SW 1271 (cell line): ENCODE measurements at places on chromosomes 16 and 17.
A peak's percentile ranks its signal among the peaks of the same experiment; 100 is the strongest.

DNA sequence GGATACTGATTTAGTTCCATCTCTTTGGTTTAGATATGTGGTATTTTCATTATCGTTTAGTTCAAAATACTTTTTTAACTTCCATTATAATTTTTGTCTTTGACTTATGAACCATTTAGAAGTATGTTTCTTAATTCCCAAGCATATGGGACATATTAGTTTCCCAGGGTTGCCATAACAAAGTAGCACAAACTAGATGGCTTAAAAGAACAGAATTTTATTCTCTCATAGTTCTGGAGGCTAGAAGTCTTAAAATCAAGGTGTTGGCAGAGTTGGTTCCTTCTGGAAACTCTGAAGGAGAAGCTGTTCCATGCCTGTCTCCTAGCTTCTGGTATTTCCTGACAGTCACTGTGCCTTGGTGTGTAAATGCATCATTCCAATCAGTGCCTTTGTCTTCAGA lies 291.5 kb upstream of the AXIN2 start:
- DNase-seq: no peak

DNA sequence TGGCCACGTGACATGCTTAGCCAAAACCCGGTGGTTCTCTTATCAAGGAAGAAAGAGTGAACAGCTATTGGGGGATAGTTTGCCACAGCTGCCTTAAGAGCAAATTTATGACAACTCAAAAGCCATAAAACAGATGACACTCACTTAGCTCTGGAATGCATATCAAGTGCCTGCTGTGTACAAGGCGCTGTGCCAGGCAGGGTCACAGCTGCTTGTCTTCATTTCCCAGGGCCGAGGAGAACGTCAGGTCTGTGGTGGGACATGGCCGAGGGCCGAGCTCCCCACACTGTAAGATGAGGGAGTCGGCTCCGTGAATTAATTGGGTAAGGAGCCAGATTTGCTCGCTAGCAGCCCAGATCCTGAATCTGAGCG lies 14.0 kb downstream of the EEF2K start:
- no peak for DNase-seq

- no peak for DNase-seq
Observed at GRCh38 chr17:48612456-48612853, 1.6 kb upstream of the HOXB7 start.

- no peak for DNase-seq
Observed at GRCh38 chr17:78899361-78900260, 3.4 kb downstream of the CEP295NL start.

DNA sequence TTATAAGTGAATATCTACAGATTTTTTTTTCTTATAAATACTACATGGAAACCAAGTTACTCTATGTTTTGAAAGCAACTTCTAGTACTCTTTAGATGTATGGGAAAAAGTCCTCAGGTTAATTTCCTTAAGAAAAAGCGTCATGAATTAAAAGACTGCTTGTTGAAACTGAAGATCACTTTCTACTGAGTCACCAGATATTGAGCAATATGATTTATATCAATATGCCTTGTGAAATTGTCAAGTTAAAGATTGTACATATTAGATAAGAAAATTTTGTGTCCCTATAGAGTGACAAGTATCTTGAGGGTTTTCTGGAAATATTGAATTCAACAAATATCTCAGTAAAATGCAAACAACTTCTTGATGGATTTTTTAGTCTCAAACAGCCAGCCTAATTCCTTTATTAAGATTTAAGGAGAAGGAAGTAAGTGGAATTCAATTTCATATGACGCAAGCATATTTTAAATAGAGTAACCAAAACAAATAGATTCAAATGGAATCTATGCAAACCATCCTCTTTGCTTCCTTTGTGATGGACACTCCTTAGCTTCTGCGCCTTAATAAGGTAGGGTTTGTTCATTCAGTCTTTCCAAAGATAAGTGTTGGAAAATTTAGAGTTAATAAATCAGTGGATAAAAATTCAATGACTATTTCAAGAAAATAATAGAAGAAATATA lies 16.6 kb downstream of the KRT12 start:
- no peak for DNase-seq

DNA sequence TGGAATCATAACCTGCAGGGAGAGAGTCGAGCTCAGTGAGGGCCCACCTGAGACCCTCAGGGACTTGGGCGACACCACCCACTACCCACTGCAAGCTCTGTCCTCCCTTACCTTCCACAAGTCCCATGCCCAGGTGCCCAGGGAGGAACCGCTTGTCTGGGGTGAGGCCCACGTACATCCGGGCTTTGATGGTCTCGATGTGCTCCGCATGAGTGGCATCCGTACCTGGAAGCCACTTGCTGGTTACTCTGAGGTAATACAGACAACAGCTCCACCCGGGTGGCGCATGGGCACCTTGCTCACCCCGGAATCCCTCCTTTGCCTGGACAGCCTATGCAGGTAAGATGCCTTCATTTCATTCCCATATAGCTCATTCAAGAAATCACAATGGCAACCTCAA lies 24.8 kb downstream of the MIEF2 start:
- no peak for DNase-seq

- peak; percentile 42 for DNase-seq
Observed at GRCh38 chr17:57085448-57086068, 512 bp downstream of the AKAP1 start.

DNA sequence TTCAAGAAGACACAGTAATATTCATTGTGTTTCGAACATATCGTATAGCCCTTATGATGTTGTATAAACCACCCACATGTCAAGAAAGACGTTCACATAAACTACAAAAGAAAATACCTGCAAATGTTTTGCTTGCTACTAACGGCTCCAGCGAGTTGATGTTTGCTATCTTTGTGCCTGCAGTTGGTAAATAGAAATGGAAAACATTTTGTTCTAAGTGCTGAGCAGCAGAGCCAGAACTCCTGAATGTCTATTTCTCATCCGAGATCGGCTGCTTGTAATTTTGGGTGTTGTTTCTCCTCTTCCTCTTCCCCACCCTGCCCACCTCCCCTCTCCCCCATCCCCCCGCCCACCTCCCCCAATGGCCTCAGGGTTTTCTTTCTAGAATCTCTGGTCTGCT lies 5.0 kb downstream of the SYT17 start:
- no peak for DNase-seq

DNA sequence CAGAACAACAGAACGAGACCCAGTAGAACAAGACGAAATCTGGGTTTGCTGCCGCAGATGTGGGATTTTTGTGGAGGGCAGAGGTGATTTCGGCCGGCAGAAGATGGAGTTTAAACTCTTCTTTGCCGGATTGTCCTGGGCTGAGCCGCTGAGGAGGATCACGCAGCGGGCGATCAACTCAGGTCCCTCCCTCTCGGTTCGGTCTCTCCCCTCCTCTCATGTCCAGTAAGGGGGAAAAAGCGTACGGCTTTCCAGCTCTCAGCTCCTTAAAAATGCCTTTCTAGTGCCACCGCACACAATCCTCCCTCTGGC lies 2.5 kb downstream of the PHF12 start:
- no peak for DNase-seq

- no peak for DNase-seq
Observed at GRCh38 chr17:10799407-10799806, 4.5 kb downstream of the TMEM238L start.

- no peak for DNase-seq
Observed at GRCh38 chr16:89973235-89973634, 24.7 kb downstream of the DEF8 start.

- no peak for DNase-seq
Observed at GRCh38 chr17:79420318-79421243, 190.3 kb downstream of the RBFOX3 start.

GRCh38 chr16:9772526-9773225 lies 409.6 kb downstream of the GRIN2A start:
- no peak for DNase-seq

GRCh38 chr17:40547079-40547784 lies 18.0 kb downstream of the CCR7 start:
- no peak for DNase-seq

DNA sequence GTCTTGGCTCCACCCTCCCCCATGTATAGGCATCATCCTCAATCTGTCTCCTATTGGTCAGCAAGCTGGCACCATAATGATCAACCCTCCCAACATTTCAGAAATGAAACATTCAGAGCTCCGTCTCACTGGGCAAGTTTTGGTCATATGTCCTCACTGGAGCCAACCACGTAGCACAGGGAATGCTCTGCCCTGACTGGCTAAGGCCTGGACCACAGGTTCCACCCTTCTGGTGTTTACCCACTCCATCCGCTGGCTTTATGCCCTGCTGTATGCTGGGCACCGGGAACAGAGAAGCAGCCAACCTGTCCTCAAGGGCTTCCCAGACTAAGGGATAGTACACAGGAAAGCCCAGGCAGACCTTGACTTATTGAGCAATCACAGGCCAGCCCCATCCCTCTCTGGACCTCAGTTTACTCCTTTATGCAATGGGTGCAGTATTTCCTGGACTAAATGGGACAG lies 20.5 kb downstream of the MYO15A start:
- peak; percentile 18 for DNase-seq

DNA sequence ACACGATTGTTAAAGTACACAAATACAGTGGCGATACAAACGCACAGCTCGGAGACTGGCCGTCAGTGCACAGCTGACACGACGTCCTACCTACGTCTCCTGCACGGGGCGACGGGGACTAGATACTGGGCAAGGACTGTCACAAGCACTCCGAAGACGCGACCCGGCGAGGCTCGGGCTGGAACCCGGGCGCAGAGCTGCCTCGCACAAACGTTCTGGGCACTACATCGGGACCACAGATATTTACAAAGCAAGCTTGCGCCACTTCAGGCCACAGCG lies 13.8 kb downstream of the SLC16A3 start:
- no peak for DNase-seq

DNA sequence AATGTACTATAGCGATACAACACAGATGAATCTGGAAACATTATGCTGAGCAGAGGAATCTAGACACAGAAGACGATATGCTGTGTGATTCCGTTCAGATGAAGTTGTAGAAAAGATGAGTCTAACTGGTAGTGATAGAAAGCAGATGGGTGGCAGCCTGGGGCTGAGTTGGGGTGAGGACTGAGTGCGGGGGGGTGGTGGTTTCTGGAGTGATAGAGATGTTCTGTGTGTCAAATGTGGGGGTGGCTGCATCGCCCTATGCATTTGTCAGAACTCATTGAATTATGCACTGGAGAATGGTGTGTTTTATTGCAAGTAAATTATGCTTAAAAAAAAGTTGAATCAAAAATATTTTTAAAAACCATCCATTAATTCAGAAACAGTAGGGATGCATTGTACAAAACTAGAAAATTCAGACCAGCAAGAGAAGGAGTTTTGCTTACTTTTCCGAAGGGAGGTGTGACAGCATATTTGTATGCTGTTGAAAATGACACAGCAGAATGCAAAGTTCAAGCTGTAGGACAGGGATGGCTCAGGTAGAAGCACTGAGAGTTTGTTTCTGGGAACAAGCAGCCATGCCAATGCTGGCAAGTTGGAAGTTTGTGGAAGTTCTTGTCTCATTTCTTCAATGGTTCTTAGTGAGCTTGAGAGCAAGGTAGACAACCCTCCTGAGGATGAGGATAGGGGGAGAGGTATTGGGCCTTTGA lies 13.0 kb upstream of the DRG2 start:
- DNase-seq: no peak

GRCh38 chr16:49640581-49640980 lies 215.3 kb downstream of the ZNF423 start:
- DNase-seq: no peak

- DNase-seq: no peak
Observed at GRCh38 chr17:3535253-3535995, 22.2 kb downstream of the TRPV3 start.

DNA sequence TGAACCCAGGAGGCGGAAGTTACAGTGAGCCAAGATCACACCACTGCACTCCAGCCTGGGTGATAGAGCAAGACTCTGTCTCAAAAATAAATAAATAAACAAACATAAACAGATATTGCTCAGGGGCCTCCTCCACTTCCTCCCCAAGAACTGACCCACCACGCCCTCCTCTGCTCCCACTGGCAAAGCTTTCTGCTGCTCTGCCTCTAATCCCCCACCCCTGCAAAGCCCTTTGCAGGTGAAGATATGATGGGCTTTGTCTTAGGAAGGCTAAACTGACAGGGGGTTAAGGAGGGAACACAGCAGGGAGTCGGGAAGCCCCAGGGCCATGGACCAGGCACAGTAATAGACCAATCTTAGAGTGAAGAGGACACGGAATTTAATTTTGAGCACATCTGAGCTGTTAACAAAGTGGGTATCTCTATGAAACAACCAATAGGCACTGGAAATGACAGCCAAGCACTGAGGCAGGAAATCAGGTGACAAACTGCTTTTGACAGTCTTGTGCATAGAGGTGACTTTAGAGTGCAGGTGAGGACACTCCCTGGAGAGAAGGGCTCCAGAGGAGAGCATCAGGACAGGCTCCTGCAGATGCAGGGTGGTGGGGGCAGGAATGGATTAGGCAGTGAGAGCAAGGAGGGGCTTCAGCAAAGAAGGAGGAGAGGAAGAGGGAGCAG lies 6.4 kb upstream of the CD300LD start:
- DNase-seq: no peak

GRCh38 chr17:8890671-8891070 lies 23.2 kb upstream of the PIK3R6 start:
- no peak for DNase-seq

DNA sequence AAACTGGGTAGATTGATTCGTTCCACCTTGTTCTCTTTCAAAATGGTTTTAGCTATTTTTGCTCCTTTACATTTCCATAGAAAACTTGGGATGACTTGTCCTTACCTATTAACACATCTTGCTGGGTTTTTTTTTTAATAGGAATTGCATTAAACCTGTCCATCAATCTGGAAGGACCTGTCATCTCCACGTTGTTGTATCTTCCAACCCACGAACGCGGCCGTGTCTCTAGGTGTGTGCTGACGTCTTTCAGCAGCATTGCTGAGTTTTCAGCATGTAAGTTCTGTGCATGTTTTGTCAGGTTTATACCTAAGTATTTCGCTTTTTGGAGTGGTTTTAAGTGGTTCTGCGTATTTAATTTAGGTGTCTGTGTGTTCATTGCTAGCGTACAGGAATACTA lies 60.4 kb upstream of the GNG13 start:
- DNase-seq: no peak

DNA sequence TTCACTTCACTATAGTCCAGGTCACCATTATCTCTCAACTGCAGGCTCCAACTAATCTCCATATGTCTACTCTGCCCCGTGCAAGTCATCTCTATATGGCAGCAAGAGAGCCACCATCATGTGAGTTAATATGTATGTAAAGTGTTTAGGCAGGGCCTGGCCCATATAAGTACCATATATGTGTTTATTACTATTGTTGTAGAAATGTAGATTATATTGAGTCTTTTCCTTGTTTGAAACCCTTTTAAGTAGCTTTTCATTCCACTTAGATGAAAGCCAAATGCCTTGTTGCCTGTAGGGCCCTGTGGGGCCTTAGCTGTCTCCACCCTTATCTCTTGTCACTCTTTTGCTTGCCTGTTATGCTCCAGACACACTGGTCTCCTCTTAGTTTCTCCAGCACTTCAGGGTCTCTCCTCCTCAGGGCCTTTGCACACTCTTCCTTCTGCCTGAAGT lies 164.0 kb downstream of the PHKB start:
- no peak for DNase-seq

GRCh38 chr16:53085369-53085843 lies 30.6 kb downstream of the CHD9 start:
- no peak for DNase-seq

GRCh38 chr17:35898283-35899070 lies 18.3 kb upstream of the CCL5 start:
- no peak for DNase-seq

- no peak for DNase-seq
Observed at GRCh38 chr17:9821921-9822320, at the start of gene GSG1L2. Gene GSG1L2, minus strand, starts transcription at chr17:9822079. Its CDS starts 8 bp downstream, at chr17:9822071.

- DNase-seq: no peak
Observed at GRCh38 chr17:72185564-72185963, 64.7 kb downstream of the SOX9 start.
